ENCODE measurements at places on chromosomes 1 and 21.

DNA sequence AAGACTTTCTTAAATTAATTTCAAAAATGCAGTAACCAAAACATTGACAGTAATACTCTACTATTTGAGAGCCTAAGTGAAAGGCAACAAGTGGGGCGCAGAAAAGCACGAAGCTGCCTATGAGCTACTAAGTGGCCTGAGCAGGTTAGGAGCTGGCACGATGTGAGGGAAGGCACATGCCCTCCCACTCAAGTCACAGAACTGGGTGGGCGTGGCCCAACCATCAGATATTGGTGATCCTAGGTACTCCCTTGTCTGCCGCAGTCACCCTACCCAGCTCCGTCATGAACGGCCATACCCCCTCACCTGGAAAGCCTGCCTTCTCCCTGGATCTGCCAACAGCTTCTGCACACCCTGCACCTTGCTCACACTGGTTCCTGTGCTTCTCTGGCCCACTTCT is 40.8 kb downstream of the SSBP3 start:
- H3K27me3 ChIP-seq = no peaks in the 10 kb centered on the region
- no peak overlapping the region for H3K4me3 ChIP-seq
- H3K27ac ChIP-seq = peak overlapping the region; percentile 82
- no peak for DNase-seq

DNA sequence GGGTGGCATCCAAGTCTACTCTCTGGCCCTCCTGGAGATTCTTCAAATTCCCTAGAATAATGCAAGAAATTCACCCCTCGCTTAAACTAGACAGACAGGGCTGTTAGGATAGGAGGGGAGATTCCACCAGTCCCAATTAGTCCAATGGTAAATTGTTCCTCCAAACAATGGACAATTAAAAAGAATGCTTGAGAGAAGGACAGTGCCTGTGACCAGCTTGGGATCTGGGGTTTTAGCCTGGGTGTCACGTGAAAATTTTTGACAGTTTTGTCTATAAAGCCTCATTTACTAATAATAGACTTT is 177.7 kb upstream of the RAB4A start:
- H3K27ac ChIP-seq = peak overlapping the region; percentile 97
- H3K36me3 ChIP-seq = peaks cover 13% of the 10 kb centered on the region
- peaks cover 2% of the 10 kb centered on the region for H3K27me3 ChIP-seq
- peaks cover 86% of the 10 kb centered on the region for H3K4me1 ChIP-seq
- H3K4me3 ChIP-seq = peak overlapping the region; percentile 55
- DNase-seq = no peak

DNA sequence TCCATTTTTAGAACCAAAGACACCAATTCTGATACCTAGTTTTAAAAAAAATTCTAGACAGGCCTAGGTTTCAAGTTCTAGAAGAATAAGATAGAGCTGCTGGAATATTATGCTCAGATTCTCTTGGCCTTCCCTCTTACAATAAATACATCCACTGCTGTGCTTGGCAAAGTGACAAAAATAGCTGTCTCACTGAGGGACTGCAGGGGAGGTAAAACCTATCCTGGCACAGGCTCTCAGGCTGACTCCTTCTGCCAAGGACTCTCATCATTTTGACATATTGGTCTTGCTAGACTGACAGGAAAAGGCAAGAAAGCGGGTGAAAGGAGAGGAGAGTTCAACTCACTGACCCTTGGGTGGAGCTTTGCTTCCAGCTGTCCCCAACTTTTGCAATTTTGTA is 197.0 kb upstream of the LHX8 start:
- H3K27ac ChIP-seq = 0 out of 2 replicates have a peak overlapping the region, but pooled peaks have one; percentile 25
- H3K36me3 ChIP-seq = no peaks in the 10 kb centered on the region
- no peak overlapping the region for H3K4me3 ChIP-seq
- H3K4me1 ChIP-seq = no peaks in the 10 kb centered on the region
- DNase-seq = no peak

GRCh38 chr1:63557365-63557987 is 34.2 kb downstream of the EFCAB7 start:
- peak; percentile 52 for DNase-seq
- peaks cover 3% of the 10 kb centered on the region for H3K36me3 ChIP-seq
- no peak overlapping the region for H3K4me3 ChIP-seq
- peak overlapping the region; percentile 10 for H3K27ac ChIP-seq
- H3K27me3 ChIP-seq = no peaks in the 10 kb centered on the region

GRCh38 chr1:217586586-217586985 is 44.3 kb downstream of the GPATCH2 start:
- H3K36me3 ChIP-seq = no peaks in the 10 kb centered on the region
- no peaks in the 10 kb centered on the region for H3K27me3 ChIP-seq
- no peaks in the 10 kb centered on the region for H3K4me1 ChIP-seq
